ENCODE measurements at places on chromosomes 3 and 15.
A peak's percentile ranks its signal among the peaks of the same experiment; 100 is the strongest.

GRCh38 chr15:81819924-81820635 lies 225.7 kb downstream of the MEX3B start:
- DNase-seq = no peak

DNA sequence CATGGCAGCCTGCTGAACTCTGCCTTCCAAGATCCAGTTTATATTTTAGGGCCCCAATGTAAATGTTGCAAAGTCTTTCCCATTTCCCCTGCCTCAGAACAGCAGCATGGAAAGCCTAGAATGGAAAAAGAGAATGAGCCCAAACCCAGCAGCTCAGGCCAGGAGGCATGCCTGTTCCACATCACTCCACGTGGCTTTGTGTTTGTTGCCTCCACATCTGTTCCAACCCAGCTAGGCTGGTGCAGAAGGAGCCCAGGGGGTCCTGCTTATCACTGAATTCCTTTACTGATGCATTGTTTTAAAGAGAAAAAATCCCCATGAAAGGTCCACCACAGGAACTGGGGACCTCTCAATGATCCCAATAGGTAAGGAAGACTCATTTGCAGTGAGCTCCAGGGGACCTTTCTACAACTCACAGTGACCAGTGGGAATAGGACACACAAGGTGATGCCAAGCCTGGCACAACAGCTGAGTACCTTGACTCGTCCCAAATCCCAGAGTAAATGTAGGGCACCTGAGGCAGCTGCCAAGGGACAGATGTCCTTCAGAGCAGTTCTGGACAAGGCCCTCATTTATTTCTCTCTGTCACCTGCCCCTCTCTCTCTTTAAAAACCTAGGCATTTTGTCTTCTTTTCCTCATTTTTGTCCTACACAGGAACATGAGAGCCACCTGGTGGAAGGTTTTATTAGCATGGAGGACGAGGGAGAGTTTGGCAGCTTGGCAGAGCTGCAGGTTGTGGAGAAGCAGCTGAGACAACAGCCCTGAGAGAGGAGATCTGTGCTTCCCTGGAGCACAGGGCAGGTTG lies 41.7 kb upstream of the ADAMTS17 start:
- peak; percentile 2 for DNase-seq

- DNase-seq = no peak
These were observed 56.0 kb upstream of the SNRPN start for GRCh38 chr15:24898715-24899272.

DNA sequence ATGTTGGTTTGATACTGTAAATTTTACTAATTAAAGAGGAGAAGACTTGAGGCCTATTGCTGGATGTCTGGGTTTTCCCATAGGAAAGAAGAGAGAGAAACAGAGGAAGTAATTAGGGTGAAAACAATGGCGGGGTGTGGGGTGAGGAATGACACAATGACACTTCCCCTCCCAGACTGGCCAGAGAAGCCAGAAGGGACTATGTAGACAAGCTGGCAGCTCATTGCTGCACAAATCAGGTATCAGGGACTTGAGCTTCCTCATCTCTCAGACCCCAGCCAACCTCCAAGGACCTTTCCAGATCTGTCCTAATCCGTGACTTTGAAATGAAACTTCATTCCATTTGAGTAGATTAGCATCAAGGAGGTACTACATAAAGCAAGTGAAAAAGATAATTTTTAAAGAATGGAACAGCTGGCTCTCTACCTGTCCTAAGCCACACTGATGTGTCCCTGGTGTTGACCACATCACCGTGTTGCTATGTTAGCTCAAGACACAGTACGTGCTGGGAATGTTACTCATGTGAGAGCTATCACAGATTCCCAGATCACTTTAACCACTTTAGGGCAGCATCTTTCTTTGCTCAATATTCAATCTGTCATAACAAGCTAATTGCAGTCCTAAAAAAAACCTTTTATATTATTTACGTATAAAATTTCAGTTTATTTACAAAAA lies 22.2 kb downstream of the TMEM212 start:
- DNase-seq = no peak

- DNase-seq = no peak
These were observed 339.9 kb upstream of the RGMA start for GRCh38 chr15:93428807-93429351.

DNA sequence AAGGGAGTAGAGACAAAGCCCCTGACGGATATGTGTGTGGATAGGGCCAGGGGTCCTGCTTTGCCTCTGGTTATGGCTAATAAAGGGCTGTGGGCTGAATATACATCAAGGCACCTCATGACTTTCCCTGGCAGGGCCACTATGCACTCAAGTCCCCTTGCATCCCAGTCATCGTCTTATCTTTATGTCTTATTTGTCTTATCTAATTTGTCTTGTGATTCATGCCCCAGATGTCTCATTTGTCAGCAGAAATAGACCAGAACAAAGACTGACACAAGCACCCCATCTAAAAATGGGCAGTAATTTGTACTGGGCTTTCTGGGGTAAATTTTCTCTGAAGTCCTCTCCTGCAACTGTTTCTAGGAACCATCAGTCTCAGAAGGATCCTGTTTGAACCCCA lies 68.6 kb downstream of the ITGA11 start:
- no peak for DNase-seq

GRCh38 chr15:81941479-81941878 lies 104.3 kb downstream of the MEX3B start:
- no peak for DNase-seq

- DNase-seq = no peak
These were observed 34.4 kb downstream of the SYNM start for GRCh38 chr15:99139276-99139675.

DNA sequence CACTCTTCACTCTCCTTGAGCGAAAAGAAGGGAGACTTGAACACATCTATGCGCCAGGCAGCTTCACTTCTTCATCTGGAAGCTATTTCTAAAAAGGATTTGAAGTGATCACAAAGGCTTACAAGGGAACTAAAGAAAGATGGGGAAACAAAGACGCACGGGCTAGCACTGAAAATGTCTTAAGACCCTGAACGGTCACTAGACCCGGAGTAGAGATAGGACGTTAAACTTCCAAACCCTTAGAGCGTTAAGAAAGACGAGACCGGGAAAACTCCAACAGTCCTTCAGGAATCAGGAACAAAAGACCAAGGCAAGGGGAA lies 47.5 kb upstream of the EPHB3 start:
- no peak for DNase-seq

- DNase-seq = no peak
These were observed 51.3 kb downstream of the MYLK start for GRCh38 chr3:123832692-123833397.

DNA sequence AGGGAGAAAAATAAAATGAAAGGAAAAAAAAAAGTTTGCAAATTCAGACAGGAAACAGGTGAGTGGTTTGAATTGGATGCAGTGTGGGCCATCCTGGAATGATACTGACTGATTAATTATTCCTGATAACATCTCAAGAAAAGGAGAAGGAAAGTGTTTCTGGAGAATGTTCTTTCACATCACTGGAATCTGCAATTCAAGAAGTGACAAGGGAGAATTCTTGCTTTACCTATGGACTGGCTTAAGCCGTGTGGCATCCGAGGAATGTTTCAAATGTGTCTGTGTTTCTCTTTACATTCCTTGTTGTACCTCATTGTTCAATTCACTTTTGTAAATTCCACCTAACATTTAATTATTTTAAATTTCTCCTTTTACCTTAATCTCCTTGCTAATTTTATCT lies 465.0 kb downstream of the EPHB1 start:
- DNase-seq = no peak

GRCh38 chr3:127107002-127107401 lies 85.9 kb upstream of the PRR23E start:
- DNase-seq = no peak

- DNase-seq = no peak
These were observed 243.6 kb downstream of the MAGI1 start for GRCh38 chr3:65795166-65795565.

- no peak for DNase-seq
These were observed 847.2 kb downstream of the TUSC7 start for GRCh38 chr3:117556646-117557407.

- DNase-seq = no peak
These were observed 440.1 kb downstream of the GABRG3 start for GRCh38 chr15:27410996-27411605.
